ENCODE measurements at places on chromosomes 1 and 21. TPM values are rescaled to one million over a fixed set of nuclear protein-coding genes. Genes with fewer than 3 reads are reported as not detected.
A peak's percentile ranks its signal among the peaks of the same experiment; 100 is the strongest.

The PTPN22 gene
- total RNA-seq: not detected

GRCh38 chr1:3584915-3585314 is 26.4 kb downstream of the MEGF6 start:
- no peak for DNase-seq
- no peak overlapping the region for H3K27ac ChIP-seq
- H3K4me1 ChIP-seq: no peaks in the 10 kb centered on the region
- H3K36me3 ChIP-seq: no peaks in the 10 kb centered on the region

The SAMD11 gene
- total RNA-seq: 112 TPM

DNA sequence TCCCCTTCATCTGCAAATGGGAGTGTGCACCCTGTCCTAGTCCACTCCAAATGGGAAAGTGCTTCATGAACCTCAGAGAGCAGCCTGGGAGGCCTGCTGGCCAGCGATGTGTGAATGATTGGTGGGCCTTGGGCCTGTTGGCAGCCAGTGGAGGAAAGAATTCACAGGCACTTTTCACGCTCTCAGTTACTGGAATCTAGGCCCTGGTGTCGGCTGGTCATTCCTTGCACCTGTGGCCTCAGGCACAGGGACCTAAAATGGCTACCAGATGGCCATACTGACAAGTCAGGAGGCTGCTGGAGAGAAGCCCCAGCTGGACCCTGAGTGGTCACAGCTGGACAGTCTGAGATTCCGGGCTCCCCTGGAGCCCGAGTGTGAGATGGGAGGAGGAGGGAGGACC is 18.4 kb upstream of the EDN2 start:
- no peak overlapping the region for H3K4me3 ChIP-seq
- no peaks in the 10 kb centered on the region for H3K36me3 ChIP-seq
- H3K27ac ChIP-seq: no peak overlapping the region
- no peaks in the 10 kb centered on the region for H3K27me3 ChIP-seq

DNA sequence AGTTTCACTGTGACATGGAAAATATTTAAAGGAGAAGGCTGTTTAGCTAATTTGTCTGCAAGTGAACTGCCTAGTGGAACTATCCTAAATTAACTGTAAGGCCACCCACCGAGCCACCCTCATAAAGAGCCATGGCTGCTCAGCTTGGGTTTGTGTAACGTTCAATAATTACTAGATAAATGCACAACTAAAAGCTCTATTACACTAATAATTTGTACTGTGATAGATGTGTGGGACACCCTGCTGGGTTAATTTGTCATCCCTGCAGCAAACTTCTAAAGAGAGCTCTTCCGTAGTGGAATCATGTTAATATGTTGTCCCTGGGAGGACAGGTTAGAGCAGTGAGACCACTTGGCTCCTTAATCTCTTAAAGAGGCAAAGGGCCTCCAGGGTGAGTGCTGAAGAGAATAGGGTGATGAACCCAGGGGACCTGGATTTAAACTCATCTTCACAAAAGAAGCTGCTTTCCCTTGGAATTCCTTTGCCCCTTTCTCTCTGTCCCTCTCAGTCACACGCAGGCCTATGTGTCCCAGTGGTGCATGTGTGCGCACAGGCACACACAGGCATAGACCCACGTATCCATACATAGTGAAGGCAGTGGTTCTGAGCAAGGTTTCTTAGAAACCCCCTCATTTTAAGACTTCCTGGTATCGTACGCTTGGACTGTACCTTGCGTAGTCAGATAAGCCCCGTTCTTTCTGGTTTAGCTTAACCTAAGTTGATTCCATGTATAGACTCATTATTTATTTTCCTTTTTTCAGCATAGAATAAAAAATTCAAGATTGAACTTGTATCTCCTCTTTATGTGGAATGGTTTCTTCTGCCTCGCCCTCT is 310.3 kb downstream of the NFIA start:
- H3K27me3 ChIP-seq: no peaks in the 10 kb centered on the region
- DNase-seq: no peak
- no peaks in the 10 kb centered on the region for H3K36me3 ChIP-seq
- peaks cover 4% of the 10 kb centered on the region for H3K4me1 ChIP-seq
- no peak overlapping the region for H3K4me3 ChIP-seq
- no peak overlapping the region for H3K27ac ChIP-seq

- H3K27ac ChIP-seq: no peak overlapping the region
- H3K27me3 ChIP-seq: peaks cover 95% of the 10 kb centered on the region
- no peak for DNase-seq
- no peaks in the 10 kb centered on the region for H3K36me3 ChIP-seq
- peaks cover 7% of the 10 kb centered on the region for H3K4me1 ChIP-seq
- H3K4me3 ChIP-seq: no peak overlapping the region
Observed at GRCh38 chr1:110610696-110611286, 4.6 kb upstream of the KCNA2 start.

DNA sequence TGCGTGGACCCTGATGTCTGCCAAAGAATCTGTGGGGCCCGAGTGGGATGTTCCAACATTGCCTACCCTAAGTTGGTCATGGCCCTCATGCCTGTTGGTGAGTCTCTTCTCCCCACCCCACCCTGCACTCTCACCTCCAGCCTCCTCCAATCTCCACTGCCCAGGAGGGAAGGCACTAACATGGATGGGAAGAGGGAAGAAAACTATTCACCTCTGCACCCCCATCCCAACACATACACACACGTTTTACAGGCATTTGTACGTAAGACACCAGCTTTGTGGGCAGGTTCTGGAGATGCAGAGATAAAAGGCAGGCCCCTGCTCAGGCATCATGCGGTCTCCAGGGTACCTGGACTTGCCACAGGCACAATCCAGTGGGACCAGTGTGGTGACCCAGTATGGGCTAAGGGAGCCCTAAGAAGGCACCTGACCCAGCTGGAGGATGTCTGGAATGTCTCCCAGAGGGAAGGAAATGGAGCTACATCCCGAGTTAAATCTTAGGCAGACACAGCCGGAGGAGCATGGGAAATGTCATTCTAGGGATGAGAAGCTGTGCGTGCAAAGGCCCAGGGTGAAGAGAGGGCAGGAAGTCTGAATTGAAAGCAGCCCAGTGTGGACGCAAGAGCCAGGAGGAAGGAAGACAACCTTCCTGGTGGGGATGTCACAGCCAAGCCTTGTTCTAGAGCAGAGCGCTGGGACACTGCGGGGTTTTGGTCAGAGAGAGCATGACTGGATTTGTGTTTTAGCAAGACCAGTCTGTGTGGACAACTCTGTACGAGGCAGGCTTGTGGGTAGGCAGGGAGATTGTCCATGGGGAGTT is 11.4 kb downstream of the SLC5A9 start:
- no peaks in the 10 kb centered on the region for H3K4me1 ChIP-seq
- peaks cover 64% of the 10 kb centered on the region for H3K36me3 ChIP-seq
- no peak for DNase-seq
- H3K27ac ChIP-seq: no peak overlapping the region
- H3K4me3 ChIP-seq: no peak overlapping the region

DNA sequence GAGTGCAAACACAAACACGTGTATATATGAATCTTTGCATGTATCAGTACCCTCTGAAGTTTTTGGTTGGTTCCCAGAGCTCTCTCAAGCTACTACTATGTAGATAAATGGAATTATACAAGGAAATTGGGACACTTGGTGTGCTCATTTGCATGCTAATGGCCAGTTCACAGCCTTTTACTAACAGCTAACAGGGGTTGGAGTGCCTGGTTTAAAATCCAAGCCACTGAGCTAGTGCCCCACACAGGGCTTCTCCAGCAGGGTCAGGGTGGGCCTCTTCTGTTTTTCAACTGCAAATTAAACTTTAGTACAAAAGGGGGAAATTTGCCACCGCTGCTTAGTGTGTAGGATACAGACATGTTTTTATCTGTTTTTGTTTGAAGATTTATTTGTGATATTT is 121.0 kb downstream of the ATP5PO start:
- no peaks in the 10 kb centered on the region for H3K27me3 ChIP-seq
- no peak overlapping the region for H3K27ac ChIP-seq
- H3K36me3 ChIP-seq: peaks cover 67% of the 10 kb centered on the region
- DNase-seq: peak; percentile 71
- H3K4me1 ChIP-seq: no peaks in the 10 kb centered on the region
- no peak overlapping the region for H3K4me3 ChIP-seq

DNA sequence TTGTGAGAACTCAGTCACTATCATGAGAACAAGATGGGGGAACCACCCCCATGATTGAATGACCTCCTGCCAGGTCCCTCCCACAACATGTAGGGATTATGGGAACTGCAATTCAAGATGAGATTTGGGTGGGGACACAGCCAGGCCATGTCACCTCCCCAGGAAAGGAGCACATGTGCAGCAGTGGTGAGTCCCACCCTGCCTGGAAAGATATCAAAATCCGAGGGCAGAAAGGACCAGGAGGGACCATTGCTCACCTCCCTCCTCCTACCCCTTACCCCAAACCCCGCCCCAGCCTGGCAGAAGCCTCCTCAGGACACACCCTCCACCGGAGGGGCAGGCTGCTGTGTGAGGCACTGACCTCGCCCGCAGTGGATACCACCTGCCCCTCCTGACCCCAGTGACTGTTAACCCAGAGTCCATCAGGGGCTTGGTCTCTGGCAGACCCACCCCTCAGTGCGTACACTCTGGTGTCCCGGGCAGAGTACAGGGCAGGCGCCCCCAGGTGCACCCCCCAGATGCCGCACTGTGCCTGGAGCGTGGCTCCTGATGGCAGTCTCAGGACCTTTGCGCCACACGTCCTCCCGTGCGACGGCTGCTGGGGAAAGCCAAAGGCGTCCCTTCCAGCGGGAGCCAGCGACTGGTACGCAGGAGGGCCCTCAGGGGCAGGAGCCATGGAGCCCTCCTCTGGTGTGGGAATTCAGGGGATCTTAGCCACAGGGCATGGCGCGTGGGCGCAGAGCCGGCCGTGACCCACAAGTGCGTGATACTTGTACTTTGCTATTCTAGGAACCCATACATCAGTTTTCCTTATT is 20.9 kb downstream of the PDXK start:
- H3K36me3 ChIP-seq: peaks cover 7% of the 10 kb centered on the region
- no peak overlapping the region for H3K4me3 ChIP-seq
- peak; percentile 73 for DNase-seq
- H3K27me3 ChIP-seq: no peaks in the 10 kb centered on the region
- peak overlapping the region; percentile 30 for H3K27ac ChIP-seq

DNA sequence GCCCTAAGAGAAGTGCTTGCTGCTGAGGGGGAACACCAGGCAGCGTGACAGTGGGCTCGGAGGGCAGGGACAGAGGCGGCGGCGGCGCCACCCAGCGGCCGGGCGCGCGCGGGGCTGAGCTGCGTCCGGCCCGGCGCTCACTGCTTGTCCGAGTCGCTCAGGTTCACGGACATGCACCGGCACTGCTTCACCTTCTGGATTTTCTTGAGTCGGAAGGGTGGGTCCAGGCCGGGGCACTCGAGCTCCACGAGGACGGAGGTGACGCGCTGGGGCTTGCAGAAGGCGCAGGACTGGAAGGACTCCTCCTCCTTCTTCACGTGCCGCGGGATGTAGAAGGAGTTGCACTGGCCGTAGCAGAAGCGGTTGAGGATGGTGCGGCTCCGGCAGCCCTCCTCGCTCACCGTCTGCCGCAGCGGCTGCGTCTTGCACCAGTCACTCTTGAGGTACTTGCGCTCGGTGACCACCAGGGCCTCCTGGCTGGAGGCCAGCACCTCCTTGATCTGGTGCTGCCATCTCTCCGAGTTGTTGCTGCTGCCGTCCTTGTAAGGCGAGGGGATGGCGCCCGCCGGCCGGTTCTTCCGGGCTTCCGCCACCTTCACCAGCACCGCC is 119.0 kb downstream of the GREM2 start:
- no peak overlapping the region for H3K27ac ChIP-seq
- no peaks in the 10 kb centered on the region for H3K27me3 ChIP-seq
- no peak overlapping the region for H3K4me3 ChIP-seq
- H3K36me3 ChIP-seq: peaks cover 37% of the 10 kb centered on the region

- peaks cover 57% of the 10 kb centered on the region for H3K36me3 ChIP-seq
- peak; percentile 81 for DNase-seq
- H3K27me3 ChIP-seq: no peaks in the 10 kb centered on the region
- H3K27ac ChIP-seq: peak overlapping the region; percentile 68
- H3K4me3 ChIP-seq: peak overlapping the region; percentile 10
- peaks cover 16% of the 10 kb centered on the region for H3K4me1 ChIP-seq
Observed at GRCh38 chr21:26148071-26148839, 22.3 kb downstream of the APP start.

The FOXD2 gene
- total RNA-seq: 0.13 TPM

DNA sequence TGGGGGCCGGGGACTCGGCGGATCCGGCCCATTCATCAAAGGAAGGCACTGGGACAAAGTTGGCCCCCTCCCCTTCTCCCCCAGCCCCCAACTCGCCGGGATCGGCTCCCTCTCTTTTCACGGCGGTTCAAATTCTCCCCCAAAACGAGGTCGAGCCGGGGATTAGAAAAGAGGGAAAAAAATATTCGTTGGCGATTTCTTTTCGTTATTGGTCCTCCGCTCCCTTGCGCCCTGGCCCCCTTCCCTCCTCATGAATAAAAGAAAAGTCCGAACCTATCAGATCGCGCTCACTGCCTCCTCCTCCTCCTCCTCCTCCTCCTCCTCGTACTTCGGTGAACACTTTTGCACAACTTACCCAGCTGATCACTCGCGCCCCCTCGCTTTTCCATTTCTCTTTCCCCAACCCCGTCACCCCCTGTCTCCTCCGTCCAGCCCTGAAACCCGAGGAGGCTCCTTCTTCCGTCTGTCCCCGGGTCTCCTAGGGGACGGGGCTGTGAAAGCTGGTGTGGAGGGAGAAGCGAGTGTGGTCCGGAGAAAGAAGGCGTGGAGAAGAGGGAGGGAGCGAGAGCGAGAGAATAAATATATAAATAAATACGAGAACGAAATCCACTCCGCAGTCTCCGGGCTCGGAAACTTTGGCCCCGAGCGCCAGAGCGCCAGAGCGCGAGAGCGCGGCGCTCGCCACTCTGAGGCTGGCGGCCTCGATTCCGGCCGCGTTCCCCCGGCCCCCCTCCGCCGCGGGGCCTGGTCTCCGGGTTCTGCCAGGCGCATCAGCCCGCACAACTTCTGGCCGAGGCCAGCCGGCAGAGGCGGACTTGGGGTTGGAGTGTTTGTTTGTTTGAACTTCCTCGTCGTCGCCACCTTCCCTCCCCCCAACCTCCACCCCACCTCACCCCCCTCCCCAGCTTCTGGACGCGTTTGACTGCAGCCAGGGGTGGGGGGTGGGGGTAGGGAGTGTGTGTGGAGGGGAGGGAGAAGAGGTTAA is at the start of gene PAX7:
TSS of gene PAX7 (plus strand) at position 336 of the 985 bp plus-strand sequence. CDS start 758 bp downstream, outside the sequence.
- peak within 1 kb of the TSS; percentile 77 for H3K27ac ChIP-seq
- peak within 1 kb of the TSS; percentile 83 for H3K4me3 ChIP-seq
- no peaks in the 10 kb centered on the region for H3K36me3 ChIP-seq
- peaks cover 16% of the 10 kb centered on the region for H3K4me1 ChIP-seq
- peak; percentile 92 for DNase-seq

DNA sequence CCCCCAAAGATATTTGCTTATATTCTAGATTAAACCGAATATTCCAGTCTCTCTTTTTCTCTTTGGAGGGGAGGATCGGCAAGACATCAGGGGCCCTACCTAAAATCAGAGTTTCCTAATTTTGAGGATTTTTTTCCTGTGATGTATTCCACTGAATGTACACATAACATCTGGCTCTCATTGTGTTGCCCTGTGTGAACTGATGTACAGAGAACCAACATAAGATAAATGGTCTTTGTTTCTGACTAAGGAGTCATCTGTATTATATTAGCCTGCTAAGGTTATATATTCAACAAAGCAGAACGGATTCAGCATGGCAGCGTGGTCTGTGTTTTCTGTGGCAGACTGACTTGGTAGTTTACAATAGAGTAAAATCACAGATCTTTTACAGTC is 114.8 kb upstream of the NCAM2 start:
- H3K4me1 ChIP-seq: no peaks in the 10 kb centered on the region
- DNase-seq: no peak
- no peaks in the 10 kb centered on the region for H3K36me3 ChIP-seq
- no peak overlapping the region for H3K4me3 ChIP-seq

All from endodermal cell (in vitro differentiated cells).